GM12865 (cell line): ENCODE measurements at places on chromosomes 4 and X.

DNA sequence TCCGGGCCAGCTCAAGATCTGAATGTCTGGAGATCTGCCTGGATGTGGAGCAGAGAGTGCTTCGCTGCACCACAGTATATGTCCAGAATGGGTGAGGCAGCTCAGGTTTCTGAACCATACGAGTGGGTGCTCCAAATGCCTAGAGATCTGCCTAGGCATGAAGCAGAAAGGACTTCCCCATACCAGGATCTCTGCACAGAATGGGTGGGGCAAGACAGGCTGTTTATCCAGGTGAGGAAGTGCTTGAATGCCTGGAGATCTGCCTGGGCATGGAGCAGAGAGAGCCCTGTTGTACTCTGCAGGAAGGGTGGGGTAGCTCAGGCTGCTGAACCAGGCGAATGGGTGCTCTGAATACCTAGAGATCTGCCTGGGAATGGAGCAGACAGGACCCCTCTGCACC is 45.4 kb upstream of the MAGEC2 start:
- DNase-seq: no peak

GRCh38 chrX:45184211-45184610 is 16.5 kb downstream of the DIPK2B start:
- DNase-seq: no peak

DNA sequence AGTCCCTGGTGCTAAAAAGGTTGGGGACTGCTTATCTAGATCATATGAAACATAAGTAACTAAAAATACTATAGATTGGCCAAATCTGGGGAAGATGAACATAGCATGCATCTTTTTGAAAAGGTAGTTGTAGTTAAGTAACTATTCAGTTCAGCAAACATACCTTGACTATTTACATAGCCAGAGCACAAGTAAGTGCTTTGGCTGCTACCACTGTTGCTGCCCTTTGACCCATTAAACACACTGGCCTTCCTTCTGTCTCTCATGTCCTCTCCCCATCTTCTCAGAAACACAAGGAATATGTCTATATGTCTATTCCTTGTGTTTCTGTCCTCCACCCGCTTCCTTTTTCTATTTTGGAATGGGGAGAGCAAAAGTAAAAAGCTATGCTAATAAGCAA is 87.9 kb upstream of the SPRY1 start:
- no peak for DNase-seq

DNA sequence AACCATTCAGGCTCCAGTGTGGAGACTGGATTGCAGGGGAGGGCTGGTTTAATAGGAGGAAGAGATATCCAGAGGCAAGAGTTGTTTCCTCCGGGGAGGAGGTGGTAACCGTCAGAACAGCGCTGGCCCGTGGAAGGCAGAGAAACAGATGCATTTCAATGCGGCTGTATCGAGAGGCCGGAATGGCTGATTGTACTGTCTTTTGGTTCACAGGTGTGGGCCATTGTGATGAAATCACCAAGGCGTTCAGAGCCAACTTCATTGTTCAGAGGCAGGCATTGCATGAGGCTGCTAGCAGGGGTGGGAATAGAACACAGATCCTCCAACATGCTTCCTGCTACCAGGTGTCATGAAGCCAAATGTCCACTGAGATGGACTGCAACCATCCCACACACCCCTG is 53.0 kb downstream of the SHOX start:
- no peak for DNase-seq

GRCh38 chr4:98779088-98779487 is 120.7 kb upstream of the TSPAN5 start:
- no peak for DNase-seq

DNA sequence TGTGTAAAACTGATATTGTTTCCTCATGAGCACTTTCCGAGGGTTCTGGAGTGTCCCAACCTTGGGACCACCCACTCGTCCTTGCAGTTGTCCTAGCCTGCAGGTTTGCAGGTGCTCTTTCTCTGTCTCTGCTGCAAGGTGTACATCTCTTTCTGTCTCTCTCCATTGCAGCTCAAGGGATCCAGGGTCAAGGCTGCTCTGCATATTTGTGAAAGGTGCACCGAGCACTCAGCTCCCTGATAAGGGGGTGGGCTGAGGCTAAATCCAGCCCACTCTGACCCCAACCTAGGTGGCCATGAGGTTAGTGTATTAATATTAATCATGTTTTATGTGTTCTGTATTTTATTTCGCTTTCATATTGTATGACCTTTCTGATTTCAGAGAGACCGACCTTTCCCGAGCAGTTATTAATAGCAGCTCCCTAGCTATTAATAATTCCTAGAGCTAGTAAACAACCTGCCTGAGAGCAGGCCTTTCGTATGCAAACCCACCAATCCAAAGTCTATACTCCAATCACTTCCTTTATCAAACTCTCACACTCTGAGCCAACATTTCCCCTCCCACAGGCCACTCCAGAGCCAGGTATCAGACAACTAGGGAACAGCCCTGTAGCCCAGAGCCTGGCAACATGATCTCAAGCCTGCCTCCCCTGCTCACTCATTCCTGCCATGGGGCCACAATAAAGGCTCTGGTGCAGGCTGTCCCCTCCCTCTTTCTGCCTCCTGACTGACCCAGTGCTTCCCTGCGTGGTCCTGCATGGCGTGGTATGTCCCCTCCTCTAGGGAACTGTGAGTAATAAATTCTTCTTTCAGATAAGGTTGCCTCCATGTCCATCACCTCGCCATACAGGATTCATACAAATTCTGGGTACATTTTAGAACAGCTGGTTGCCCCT is 73.9 kb downstream of the SLC2A9 start:
- DNase-seq: no peak

DNA sequence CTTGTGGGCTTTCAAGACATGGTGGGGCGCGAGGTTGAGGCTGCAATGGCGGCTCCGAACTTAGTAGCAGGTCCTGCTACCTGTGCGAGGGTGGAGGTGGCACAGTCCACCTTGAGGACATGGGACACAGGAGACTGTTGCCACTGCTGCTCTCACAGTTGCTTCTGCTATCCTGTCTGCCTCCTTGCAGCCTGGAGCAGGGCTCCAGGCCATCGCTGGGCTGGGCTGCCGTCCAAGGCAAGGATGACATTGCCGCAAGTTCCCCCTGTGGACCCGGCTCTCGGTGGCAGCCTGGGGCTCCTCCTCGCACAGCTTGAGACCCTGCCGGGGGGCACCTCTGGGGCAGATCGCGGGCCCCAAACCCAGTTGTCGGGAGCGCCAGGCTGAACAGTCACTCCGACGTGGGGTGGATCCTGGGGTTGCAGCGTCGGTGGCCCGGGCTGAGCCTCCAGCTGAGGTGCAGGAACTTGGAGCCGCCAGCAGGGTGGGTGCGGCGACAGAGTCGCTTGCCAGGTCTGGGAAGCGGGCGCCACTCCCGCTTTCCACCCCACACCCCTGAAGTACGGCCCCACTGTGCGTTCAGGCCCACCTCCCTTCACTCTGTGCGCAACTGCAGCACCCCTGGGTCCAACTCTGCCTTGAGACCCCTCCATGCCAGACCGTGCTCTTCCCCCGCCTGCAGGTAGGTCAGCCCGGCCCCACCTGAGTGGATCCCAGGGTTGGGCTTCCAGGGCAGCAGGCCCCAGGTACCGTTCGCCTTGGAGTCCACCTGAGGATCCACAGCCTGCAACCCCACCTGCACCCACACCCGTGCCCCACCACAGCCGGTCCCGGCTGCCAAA is 192.7 kb upstream of the NUDT6 start:
- DNase-seq: no peak

GRCh38 chr4:173666-174314 is 49.5 kb downstream of the ZNF718 start:
- no peak for DNase-seq

DNA sequence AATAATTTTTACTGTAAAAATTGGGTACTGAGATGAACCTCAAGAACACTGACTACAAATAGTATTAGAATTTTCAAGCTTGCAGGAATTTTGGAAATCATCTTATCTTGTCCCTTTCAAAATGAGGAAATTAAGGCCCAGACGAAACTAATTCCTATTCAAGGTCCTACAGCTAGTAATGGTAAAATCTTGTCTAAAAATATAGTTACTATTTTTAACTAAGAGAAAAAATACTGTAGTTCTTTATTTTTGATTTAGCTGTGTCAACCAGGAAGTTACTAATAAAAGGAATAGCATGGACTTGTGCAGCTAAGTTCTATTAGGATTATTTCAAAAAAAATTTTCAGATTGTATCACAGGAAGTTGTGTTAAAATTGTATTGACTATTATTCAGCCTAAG is 12.7 kb downstream of the PRIMPOL start:
- no peak for DNase-seq

DNA sequence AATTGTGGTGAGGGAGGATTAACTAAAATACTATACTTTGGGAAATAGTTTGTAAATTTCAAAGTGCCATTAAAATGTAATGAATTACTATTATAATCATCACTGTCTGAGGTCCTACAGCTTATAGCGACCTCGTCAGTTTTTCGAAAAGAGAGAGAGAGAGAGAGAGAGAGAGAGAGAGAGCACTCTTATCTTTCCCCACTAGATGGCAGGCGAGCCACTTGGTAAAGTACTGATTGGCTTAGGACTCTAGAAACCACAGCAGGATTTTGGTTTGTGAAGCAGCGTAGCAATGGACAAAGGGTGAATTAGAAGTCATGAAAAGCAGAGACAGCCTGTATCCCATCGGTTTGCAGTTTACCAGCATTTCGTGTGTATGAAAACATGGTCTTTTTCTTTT is 52.5 kb downstream of the LINC00632 start:
- DNase-seq: peak; percentile 31

- DNase-seq: no peak
These were observed 52.8 kb upstream of the PSAPL1 start for GRCh38 chr4:7487502-7487901.

DNA sequence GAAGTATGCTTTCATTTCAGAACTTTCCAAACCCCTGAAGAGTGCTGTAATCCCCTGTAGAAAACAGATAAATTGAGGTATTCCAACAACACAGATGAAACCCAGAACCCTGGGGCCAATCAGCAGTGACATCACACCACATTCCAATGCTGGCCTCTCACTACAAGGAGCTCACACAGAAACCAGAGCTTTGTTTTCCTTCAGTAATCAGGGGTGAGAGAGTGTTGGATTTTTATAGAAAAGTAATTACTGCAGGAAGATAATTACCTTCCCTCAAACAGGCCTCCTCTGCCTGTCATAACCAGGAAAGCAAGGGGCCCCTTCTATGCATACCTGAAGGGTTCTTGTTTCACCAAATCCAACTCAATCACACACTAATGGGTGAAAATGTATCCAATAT is 246.2 kb downstream of the SCFD2 start:
- DNase-seq: no peak

GRCh38 chrX:52983321-52984000 is 25.1 kb upstream of the FAM156A start:
- no peak for DNase-seq

DNA sequence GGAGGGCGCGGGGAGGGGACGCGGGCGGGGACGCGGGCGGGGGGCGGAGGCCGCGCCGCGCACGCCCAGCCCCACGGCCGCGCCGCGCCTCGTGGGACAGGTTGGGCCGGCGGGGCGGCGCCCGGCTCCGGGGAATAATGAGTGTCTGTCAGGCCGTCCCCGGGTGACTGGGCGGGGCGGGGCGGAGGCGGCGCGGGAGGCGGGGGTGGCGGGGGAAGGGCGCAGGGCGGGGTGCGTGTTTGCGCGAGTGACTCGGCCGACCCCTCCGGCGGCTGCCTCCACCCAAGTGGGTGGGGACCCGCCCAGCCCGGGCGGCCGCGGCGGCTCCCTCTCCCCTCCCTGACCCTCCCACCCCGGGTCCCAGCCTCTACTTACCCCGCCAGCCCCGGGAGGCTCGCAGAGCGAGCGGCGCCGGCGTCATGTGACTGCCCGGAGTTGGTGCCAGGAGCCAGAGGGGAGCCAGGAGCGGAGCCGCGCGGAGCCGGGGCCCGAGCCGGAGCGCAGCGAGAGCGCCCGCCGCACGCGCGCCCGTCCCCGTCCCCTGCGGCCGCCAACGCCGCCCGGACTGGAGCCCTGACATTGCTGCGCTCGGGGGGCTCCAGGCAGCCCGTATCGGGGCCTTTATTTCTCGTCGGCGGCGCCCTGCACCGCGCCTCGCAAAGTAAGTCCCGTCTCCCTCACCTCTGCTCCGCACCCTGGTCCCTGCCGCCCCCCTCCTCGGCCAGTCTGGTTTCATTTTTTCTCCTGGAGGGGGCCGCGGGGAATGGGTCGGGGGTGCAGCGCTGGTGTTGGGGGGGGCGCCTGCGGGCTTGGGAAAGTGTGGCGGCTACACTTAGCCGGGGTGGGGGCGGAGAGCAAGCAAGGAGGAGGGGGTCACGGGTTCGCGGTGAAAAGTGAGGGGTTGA is at the start of gene KLF3:
KLF3 (plus strand) TSS at position 399 of the 905 bp plus-strand sequence. CDS start 16,427 bp downstream, outside the sequence.
- peak; percentile 79 for DNase-seq

- DNase-seq: no peak
These were observed 30.8 kb upstream of the ANXA3 start for GRCh38 chr4:78520808-78521226.

DNA sequence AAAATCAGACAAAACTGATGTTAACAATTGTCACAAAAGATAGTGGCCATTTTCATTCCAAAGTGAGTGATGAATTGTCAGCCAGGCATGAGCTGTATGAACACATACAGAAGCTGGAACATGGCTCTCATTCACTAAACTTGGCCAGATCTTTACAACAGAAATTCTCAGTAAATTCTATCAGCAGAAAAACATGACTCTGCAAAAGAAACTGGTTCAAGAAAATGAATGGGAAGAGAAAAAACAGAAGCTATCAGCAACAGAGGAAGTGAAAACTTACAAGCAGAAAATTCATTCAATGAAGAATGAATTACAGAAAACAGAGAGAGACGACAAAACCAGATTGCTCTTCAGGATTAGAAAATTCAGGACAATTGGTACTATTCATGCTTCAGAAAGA is 249.6 kb downstream of the COL25A1 start:
- no peak for DNase-seq
